ENCODE measurements at places on chromosomes 1 and 21. TPM values are rescaled to one million over a fixed set of nuclear protein-coding genes. Genes with fewer than 3 reads are reported as not detected.

DNA sequence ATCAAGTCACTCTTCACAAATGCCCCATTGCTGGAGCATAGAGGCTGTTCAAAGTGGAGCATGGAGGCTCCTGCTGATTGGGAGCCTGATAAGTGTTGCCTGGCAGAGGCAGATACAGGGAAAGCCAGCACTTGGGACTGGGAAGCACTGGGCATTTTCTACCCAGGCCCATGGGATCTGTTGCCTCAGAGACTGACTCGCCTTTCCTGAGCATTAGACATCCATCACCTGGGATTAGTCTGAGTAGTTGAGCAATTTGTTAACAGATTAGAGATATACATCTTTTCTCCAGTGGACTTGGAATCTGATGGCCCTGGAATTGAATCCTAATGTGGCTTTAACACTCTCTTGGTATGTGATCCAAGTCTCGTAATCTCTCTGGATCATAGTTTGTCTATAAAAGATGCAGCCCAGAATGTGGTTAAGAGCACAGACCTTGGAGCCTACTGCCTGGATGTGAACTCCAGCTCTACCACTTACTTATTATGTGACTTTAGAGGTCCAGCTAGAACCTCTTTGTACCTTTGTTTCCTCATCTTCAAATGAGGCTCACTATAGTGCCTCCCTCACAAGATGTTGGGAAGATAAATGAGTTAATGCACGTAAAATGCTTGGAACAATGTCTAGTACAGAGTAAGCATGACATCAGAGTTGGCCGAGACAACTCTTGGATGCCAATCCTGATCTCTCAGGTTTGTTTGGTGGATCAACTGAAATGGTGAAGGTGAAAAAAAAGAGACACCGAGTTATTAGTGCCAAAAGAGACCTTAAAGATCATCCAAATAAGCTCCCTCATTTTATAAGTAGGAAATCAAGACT, 38.3 kb upstream of the NRDC start:
- no peak for DNase-seq

DNA sequence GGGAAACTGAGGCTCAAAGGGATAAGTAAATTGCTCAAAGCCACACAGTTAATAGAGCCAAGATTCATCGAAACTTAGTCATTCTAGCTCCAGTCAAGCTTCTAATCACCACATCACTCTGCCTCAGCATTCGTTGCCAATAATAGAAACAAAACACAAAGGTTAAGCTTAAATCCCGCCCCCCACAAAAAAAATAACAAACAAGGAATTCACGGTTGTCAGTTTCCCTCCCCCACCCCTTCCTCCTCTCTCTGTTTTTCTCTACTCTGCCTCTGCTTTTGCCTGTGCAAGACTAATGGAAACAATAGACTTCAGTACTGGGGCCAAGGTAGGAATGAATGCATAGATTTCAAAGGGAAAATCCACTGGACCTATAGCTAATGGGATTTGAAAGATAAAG, 70.7 kb upstream of the ZNF644 start:
- DNase-seq, result no peak

GRCh38 chr1:100359139-100359538, 6.8 kb downstream of the CDC14A start:
- no peak for DNase-seq

GRCh38 chr21:45542667-45543370, 579 bp upstream of the SLC19A1 start:
- no peak for DNase-seq

GRCh38 chr1:84300501-84300900, 1.0 kb upstream of the SAMD13 start:
- DNase-seq, result no peak

GRCh38 chr21:34020005-34020847, 53.2 kb upstream of the MRPS6 start:
- DNase-seq, result no peak

DNA sequence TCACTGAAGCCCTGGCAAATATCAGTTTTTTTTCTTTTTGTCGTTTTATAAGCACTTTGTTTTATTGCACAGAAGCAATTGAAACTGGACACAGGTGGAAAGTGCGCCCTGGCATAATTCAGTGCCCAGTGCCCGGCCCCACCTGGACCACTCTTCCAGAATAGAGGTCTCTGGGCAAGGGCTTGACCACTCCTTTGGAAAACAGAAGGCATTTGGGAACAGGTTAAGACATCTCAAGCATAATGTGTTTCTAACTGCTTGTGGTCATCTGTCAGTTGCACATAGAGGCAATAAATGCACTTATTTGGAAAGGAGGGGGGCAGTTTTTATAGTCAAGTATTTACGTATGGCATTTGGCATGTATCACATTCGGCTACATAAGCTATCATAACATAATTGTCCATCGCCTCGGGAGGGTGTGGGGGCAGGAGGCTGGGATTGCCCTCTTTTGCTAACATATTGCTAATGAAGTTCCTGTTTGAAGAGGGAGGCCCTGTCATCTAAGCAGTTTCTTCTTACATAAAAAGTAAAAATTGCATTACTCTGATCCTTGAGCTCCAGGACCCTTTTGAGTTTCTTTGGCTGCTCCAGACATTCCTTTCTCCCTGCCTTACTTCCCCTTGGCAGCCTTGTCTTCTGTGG, 14.7 kb upstream of the CD2 start:
- DNase-seq, result no peak

DNA sequence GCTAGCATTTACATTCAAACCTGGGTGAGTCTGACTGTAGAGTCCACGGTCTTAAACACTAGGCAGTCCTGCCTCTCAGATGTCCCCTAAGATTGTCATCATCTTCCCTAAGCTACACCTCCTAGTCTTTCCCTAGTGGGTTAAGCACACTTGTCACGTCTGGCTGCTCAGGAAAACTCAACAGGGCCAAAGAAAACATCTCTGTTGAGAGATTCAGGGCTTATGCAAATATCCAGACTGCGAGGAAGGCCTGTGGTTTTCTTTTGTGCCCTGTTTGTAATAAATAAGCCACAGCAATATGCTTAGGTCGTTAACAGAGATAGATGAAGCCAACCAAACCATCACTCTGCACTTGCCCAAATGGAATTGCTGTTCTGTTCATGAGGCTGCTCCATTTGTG, 472.6 kb upstream of the DEPDC1 start:
- DNase-seq, result no peak

DNA sequence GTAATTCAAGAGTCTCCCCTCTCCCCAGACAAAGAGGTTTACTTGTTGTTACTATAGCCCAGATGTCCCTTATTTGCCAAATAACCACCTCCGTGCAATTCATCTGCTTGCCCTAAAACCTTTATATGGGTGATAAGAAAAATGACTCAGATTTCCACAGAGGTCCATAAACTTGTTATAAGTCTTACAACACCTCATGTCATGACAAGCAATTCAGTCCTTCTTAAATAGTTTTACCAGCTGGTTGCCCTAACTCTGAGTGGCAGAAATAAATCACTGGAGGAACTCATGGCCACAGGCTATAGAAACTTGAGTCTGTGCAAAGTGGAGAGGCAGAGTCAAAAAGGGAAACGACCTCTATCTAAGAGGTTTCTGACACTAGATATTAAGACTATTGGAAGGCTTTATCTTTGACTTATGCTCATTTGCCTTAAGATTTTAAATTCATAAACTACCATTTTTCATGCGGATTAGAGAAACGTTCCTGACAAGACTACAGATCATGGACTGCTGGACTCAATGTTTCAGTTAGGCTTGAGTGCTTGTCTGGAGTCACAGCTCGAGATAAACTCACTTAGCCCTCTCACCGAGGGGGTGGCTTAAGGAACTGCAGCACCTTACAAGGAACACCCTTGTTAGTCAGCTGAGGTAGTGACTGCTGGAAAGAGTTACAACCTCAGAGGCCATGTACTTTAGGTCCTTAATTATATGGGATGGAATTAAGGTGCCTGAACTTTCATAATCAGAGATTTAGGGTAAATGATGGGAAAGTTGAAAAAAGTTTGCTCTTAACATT, 662.5 kb upstream of the USP24 start:
- no peak for DNase-seq

RSPH1 gene
- polyA plus RNA-seq, result not detected

- DNase-seq, result no peak
These were observed 70.5 kb upstream of the RUNX1 start for GRCh38 chr21:35119501-35120047.

GRCh38 chr1:230172016-230172537, 105.0 kb downstream of the GALNT2 start:
- no peak for DNase-seq

- no peak for DNase-seq
These were observed 111.8 kb upstream of the KIAA1614 start for GRCh38 chr1:180800945-180801344.

IFI44 gene
- not detected for polyA plus RNA-seq

GIPC2 gene
- polyA plus RNA-seq, result 9.8 TPM

DNA sequence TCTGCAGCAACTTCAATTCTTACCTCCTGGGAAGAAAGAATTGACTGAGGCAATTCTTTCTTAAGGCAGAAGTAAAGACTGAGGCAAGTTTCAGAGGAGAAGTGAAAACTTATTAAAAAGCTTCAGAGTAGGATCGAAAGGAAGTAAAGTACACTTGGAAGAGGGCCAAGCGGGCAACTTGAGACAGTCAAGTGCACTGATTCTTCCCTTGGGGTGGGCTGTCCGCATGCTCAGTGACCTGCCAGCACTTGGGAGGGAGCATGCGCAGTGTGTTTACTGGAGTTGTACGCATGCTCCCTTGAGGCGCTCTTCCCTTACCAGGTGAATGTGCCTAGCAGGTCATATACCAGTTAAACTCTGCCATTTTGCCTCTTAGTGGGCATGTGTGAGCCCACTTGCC, 55.3 kb upstream of the NBPF3 start:
- no peak for DNase-seq

C1orf185 gene
- polyA plus RNA-seq, result not detected

All from muscle of arm (tissue), 14 donors.